Omental fat pad (tissue), 4 donors: ENCODE measurements at places on chromosomes 1 and 21.

DNA sequence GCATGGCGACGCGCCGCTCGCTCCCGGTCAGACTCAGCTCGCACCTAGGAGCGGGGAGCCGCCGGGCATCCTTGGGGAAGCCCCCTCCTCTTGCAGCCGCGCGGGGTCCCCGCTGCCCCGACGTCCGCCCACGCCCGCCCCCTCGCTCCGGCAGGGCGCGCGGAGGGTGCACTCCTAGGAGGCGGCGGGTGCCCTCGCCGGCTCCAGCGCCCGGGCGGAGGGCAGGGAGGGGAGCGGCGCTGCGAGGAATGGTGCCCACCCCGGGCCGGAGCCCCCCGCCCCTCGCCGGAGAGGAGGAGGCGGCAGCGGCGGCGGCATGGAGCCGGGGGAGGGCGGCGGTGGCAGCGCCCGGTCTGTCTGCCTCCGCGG, 488 bp downstream of the FAM78B start:
- no peak for DNase-seq

GRCh38 chr1:208238710-208239472, 5.3 kb downstream of the PLXNA2 start:
- no peak for DNase-seq

GRCh38 chr1:33906156-33906555, 42.3 kb downstream of the HMGB4 start:
- DNase-seq, result no peak

DNA sequence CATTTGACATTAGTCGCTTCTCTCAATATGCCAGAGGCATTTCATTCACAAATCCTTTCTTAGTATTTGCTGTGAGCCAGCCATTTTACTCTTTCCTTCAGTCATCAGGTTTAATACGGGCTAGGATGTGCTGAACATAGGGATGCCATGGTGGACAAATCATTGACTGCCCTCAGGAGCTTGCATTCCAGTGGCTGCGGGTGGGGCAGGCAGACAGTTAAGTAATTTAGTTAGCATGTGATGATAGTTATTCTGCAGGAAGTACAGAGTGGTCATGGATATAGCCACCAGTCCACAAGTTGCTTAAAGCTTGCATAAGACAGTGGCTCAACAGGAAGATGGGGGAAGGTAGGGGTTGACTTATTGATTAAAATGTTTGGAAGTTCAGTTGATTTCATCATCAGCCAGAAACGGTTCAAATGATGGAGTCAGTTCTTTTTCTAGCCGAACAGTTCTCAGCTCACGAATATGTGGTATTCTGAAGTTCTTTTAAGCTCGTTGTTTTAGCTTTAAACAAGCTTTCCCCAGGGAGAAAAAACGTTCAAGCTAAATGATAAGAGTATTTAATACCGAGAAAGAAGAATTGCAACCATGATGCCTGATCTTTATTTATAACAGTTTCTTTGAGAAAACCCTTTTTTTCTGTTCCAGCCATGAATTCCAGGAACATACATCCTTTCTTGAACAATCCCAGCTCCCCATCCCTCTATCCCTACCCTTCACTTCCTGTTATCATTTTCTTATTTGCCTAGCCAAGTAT, 1.4 kb downstream of the SLC22A15 start:
- DNase-seq, result no peak

DNA sequence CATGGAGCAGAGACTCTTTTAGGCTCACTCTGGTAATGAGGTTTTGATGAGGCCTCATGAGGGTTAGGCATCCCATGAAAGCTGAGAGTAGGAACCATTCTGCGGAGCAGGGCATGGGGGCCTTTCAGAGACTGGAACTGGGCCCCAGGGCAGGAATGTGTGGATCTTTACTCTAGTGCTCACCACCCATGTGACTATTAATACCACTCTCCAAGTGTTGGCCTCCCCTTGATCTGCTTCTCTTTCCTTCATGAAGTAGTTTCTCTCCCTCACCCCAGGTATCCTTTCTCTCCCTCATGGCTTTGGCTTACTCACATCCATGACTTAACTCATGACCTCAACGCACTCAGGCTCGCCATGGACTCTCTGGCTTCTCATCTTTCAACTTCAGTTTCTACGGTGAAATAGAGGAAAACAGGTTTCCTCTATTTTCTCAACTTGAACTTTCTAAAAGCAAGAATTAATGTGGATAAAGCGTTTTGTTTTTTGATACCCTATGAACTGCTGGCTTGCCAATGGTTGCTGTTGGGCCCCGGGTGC, 50.5 kb upstream of the GADD45A start:
- DNase-seq, result no peak
